ENCODE measurements at places on chromosomes 3 and 15. TPM values are rescaled to one million over a fixed set of nuclear protein-coding genes. Genes with fewer than 3 reads are reported as not detected.
A peak's percentile ranks its signal among the peaks of the same experiment; 100 is the strongest.

DNA sequence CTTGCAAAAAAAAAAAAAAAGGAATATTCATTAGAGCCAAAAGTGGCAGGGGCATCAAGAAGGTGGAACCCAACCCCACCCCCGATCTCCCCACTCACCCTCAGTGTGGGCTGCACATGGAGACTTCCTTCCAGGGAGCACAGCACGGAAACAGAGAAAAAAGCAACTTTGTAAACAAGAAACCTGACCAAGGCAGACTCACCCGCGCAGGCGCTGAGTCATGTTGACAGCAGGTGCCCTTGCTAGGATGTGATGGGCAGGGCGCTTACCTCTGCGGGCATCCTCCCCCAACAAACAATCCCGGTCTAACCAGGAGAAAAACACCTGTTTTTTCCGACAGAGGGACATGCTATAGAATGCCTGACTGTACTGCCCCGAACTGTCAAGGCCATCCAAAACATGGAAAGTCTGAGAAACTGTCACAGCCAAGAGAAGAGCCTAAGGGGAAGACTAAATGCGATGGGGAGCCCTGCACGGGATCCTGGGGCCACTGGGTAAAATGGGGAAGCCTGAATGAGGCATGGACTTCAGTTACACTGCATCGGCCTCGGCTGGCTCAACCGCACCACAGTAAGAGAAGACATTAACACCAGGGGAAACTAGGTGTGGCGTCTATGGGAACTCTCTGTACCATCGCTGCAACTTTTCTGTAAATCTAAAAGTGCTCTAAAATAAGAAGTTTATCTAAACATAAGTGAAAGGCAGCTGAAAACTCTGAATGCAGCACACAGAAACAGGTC, 66.7 kb upstream of the GATA2 start:
- no peak for DNase-seq

DNA sequence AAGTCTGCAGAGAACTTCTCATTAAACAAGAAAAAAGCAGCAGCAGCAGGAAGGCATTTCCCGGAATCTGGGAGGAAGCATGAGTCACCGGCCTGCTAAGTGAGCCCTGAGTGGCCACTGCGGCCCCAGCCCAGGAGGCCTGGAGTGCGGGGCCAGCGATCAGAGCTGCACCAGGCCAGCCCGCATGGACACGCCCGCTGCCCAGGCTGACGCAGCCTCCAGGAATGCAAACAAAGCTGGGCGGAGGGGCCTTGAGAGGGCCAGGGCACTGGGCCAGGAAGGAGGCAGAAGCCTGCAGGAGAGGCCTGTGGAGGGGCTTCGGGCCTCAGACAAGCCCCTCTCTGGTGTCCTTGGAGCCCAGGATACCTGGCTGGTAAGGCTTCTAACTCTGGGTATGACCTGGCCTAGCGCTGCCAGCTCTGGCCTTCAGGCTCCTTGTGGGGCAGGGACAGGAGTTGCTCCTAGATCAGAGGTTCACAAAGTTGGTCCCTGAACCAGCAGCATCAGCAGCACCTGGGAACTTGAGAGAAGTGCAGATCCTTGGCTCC, 101.2 kb downstream of the SMAD6 start:
- peak; percentile 100 for DNase-seq

Gene RBM5
- total RNA-seq: 53.4 TPM

Gene NR1D2
- total RNA-seq: 9.7 TPM

Gene LIPC
- not detected for total RNA-seq
